AML-193 (cell line): ENCODE measurements at places on chromosomes 5 and 9.

GRCh38 chr5:141649056-141649688 is 2.0 kb downstream of the FCHSD1 start:
- no peak for DNase-seq

DNA sequence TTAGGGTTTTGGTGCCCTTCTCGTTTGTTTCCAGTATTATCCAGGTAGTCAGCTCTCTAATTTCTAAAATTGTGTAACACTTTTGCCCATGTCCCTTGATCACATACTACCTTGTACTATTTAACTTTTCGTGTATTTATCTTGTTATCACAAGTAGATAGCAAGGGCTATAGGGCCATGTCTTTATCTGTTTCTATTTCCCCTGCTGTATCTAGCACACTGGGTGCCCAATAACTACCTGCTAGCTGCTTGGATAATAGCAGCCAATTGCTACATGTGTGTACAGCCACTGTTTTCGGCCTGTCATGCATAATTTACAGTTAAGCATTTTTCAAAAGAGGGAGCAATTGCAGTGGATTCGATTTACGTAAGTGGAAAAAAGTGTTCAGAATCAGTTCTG is 64.8 kb upstream of the TNFAIP8 start:
- DNase-seq, result no peak

- no peak for DNase-seq
Observed at GRCh38 chr5:2738700-2739359, 12.6 kb downstream of the IRX2 start.

DNA sequence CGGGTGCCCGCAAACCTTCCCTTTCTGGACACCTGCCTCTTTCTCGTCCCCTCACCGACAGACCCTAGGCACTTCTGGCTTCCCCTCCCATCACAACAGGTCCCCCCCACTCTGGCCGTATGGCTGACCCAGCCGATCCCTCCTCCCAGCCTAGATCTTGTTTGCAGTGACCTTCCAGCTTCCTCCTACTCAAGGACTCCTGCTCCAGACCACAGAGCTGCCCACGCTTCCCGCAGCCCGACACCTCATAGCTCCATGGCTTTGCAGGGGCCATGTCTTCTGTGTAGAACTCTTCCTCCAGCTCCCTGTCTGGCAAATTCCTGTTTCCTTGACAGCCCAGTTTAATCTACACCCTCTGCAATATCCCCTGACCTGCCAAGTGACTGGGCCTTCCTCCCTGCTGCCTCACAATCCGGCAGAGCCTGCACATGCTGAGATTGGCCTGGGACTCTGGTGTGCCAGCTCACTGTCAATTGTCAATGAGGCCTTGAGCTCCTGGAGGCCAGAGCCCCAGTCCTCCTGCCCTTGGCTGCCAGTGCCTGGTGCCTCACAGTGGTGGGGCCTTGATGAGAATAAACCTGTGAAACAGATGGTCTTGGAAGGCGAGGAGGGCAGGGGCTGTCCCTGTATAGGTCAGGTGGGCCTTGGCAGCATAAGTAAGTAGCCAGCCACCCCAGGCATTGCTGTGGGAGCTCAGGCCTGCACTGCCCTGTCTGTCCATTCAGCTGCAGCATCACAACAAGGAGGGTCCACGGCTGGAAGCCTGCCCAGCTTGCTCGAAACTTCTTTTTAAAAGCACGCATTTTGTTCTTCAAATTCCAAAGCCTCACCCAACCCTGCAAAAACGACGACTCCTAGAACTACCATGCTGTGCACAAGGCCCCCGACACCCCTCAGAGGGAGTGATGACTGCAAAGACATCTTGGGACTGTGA is 50.5 kb downstream of the GADD45G start:
- DNase-seq, result no peak

GRCh38 chr9:6686396-6686795 is 40.9 kb upstream of the GLDC start:
- DNase-seq, result peak; percentile 45

DNA sequence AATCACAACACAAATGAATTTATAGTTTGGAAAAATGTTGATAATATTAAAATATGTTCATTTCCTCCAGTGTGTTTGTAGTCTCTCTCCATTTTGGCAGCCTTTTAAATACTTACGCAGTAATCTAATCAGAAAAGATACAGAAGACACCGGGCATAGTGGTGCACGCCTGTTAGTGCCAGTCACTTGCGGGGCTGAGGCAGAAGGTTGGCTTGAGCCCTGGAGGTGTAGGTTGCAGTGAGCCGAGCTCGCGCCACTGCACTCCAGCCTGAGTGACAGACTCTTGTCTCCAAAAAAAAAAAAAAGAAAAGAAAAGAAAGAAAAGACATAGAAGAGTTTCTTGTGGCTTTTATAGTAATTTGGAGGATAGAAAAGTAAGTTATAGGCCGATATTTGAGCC is 41.9 kb downstream of the NDFIP1 start:
- no peak for DNase-seq

DNA sequence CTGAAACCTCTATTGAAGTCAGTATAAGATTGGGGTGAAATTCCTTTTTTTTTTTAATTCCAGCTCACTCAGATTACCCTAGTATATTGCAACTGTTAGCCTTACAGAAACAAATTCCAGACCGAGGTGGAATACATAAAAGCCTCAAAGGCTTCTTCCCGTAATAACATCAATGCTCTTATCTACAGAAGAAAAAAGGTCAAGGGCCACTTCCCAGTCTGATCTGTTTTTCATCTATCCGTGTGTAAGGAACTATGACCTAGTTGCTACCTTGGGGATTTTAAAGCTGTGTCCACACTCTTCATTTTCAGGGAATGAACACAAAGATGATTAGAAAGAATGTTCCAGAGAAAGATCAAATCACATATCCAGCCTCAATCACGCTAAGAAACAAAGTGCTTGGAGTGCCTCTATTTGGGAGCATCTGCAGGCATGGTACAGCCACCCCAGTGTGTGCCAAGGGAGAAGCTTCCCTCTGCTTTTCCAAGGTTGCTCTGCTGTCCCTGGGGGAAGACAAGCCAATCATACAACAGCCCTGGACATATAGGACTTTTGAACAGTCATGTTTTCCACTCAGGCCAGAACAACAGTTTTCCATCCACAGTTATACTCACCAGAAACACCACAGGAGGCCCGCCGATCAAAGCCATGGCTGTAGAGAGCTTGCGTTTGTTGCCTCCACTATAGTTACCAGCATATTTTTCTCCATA is 23.5 kb downstream of the NIPSNAP3B start:
- no peak for DNase-seq
